ENCODE measurements at places on chromosomes 11 and 22. TPM values are rescaled to one million over a fixed set of nuclear protein-coding genes. Genes with fewer than 3 reads are reported as not detected.

Gene EIF1AD
- total RNA-seq: 24.7 TPM

Gene RHOD
- 10.3 TPM for total RNA-seq

Gene BRSK2
- total RNA-seq: 7.4 TPM

Gene RHBDD3
- 18.0 TPM for total RNA-seq

DNA sequence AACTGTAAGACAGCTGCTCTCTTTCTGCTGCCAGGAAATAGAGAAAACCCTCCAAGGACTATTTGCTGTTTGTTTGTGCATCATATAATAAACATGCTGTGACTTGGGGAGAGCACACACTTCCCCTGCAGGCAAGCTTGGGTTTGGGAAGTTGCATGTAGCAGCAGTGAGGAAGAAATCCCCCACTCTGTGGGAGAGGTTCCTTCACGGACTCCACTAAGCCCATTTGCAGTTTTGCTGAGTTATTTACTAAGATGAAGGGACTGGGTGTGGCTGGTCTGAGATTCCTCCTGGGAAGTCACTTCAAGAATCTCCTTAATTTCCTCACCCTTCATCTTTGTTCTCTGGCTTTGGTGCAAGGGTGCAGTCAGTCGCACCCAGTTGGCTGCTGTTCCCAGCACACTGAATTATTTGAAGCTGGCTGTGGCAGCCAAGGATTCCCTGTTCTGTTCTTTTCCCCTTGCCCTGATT, 104.9 kb downstream of the ARFGAP2 start:
- no peak for DNase-seq

DNA sequence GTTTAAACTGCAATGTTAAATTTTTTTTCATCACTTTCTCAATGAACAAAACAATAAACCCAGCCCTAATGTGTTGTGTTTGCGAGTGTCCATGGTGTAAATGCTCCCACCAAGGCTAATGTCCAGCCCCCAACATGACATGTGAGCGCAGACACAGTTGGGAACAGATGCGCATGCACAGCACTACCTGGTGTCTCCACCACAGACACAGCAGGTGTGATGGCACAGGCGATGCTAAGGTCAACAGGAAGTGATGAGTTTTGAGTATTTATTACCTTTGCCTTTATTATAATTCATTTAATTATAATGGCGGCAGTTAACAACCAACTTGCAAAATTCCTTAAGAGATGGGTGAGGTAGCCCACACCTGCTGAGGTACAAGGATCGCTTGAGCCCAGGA, 42.9 kb downstream of the MICAL3 start:
- no peak for DNase-seq

GRCh38 chr11:110947096-110947495, 234.9 kb upstream of the ARHGAP20 start:
- no peak for DNase-seq

- no peak for DNase-seq
These were observed 2.1 kb downstream of the ENDOD1 start for GRCh38 chr11:95091663-95092180.

DNA sequence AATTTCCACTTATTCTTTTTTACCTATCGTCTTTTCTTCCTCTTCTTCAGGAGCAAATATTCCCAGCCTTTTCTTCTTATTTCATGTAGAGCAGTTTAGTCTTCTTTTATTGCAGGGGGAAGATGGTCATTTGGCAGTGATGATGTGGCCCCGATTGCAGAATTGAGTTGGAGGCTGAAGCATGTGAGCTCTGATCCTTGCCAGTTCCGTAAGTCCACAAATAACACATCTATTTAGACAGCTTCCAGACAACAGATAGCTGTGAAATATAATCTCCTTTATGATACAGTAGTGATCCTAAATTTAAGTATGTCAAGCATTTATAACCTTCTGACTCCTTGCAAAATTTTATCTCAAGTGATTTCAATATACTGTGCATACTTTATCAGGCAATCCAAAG, 27.5 kb downstream of the REXO2 start:
- no peak for DNase-seq

Measured in sciatic nerve (tissue), 2 donors.